ENCODE measurements at places on chromosomes 16 and 17.
A peak's percentile ranks its signal among the peaks of the same experiment; 100 is the strongest.

DNA sequence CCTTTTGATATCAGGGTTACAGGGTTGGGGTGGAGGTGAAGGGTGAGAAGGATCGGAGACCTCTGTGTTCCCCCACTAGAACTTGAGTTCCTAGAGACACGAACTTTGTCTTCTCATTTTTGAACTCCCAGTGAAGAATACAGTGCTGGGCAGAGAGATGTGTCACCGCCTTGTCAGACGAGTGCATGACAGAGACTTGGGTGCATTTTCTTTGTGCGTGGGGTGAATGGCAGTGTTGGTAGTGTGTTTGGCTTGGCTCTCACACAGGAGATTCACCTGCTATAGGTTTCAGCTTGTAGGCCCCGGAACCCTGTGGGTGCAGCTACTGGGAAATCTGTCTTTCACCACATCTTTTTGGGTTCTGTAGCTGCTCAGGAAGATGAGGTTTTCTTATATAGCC is 40.0 kb upstream of the CCR7 start:
- no peak for DNase-seq

- DNase-seq = no peak
Observed at GRCh38 chr16:80277182-80277581, 263.6 kb upstream of the DYNLRB2 start.

- no peak for DNase-seq
Observed at GRCh38 chr17:68346448-68346847, 55.2 kb downstream of the ARSG start.

DNA sequence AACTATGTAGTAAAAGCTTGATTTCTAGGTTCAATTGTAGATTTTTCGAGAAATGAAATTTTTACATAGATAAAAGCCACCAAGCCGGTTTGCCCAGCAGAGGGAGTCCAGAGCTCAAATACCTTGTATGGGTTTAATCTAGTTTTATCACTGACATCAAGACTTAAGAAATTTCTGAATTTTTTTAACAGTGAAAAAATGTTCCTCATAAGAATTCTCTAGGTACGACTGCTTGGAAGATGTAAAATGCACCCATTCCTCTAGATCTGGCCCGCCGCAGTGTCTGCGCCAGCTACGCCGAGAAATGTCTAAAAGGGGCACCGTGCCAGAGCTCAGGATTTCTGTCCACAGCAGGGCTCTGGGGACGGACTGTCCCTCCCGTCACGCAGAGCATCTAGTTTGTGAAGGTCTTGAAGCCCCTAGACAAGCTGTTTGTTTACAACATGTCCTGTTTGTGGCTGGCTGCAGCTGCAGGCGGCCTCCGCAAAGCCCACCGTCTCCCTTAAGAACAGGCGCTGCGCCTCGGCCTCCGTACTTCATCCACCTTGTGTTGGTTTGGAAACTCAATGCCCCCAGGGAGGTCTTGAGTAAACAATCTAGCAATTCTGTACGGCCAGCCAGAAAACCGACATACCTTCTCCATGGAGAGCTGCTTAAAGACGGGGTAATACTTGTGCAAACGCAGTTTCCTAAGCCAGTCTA is 24.8 kb downstream of the MAP1LC3B start:
- DNase-seq = no peak

- DNase-seq = no peak
Observed at GRCh38 chr16:27389272-27389961, 12.6 kb upstream of the IL21R start.

DNA sequence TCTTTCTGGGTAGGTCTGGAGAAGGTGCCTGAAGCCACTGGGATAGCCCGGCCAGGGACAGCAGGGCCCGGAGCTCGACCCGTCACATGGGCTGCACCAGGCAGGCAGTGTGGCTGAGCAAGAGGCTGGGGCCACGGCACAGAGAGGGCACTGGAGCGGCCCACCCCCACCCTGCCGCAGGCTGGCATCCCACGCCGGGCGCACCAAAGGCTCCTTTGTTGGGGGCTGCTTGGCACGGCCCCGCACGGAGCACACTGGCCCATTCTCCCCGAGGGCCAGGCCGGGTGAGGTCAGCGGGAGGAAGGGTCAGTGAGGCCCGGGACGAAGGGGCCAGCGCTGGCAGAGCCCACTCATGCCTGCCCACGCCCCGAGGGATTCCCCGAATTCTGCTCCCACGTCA is 36.5 kb upstream of the PVALEF start:
- DNase-seq = no peak

GRCh38 chr17:43721537-43722268 is 36.9 kb downstream of the SOST start:
- DNase-seq = no peak

- DNase-seq = no peak
Observed at GRCh38 chr17:8831234-8831849, 32.2 kb upstream of the MFSD6L start.

- DNase-seq = no peak
Observed at GRCh38 chr17:32546031-32546444, 59.2 kb downstream of the CDK5R1 start.

GRCh38 chr16:24935336-24935735 is 79.8 kb downstream of the ARHGAP17 start:
- no peak for DNase-seq

GRCh38 chr16:75503801-75504200 is 8.6 kb upstream of the CHST6 start:
- DNase-seq = no peak

DNA sequence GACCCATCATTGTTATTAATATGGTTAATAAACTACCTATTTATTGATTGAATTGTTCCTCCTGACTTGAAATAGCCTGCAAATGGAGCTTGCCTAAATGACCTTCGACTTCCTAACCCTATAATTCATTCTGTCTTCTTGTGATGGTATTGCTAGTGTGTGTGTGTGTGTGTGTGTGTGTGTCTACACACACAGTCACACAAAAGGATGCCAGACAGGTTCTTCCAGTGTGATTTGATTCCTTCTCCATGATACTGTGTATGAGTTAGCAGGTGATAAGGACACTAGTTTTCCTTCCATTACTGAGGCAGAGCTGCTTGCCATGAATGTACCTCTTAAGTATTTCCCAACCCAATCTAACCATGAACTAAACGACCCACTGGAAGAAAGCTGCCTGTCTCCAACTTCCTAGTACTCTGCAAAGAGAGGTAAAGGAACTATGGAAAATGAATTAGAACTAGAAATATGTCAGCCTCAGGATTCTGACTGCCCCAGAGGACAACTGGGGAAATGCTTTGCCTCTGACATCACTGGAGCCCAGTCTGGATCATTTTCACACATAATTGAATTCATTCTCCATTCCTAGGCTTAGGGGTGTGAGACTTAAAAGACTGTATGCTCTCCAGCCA is 3.5 kb upstream of the CDC6 start:
- DNase-seq = no peak

DNA sequence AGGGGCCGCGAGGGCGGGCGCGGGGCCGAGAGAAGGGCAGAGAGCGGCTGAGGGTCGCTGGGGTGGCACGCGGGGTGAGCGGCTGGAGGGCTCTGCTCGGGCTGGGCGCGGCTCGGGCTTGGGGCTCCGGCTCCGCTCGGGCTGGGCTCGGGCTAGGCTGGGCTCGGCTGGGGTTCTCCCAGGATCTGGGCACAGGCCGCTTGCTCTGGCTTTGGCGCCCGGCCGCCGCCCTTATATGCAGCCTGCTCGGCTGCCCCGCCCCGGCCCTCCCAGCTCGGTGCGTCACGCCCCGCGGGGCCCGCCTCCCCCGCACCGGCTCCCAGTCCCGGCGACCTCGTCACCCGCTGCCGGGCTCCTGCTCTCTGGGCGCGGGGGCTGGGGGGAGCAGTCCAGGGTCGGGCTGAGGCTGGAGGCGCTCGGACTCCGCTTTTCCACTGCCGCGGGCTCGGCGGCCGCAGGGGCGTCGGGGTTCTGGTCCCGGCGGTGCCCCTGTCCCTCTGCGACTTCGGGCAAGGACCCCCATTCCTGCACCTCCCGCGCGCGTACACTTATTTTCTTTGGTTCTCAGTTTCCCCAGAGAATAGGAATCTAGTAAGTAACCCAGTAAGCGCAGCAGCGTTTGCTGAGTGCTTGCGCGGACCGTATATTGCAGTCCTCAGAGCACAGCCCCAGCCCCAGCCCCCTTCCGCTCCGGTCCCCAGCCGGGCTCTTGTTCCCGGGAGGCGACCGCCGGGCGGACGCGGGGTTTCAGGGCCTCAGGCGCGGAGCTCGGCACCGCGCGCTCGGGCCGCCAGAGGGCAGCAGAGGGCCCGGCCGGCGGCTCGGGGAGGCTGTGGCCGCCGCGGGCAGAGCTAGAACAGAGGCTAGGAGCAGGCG is at the start of gene RASD1:
TSS of gene RASD1 (minus strand) at position 207 of the 876 bp plus-strand sequence. CDS start 214 bp downstream, outside the sequence.
- DNase-seq = peak; percentile 61

- DNase-seq = no peak
Observed at GRCh38 chr17:76909971-76910760, 42.0 kb downstream of the MGAT5B start.
